Thyroid gland (tissue), 4 donors: ENCODE measurements at places on chromosomes 13 and 19. TPM values are rescaled to one million over a fixed set of nuclear protein-coding genes. Genes with fewer than 3 reads are reported as not detected.

GRCh38 chr13:85567909-85568308 is 231.3 kb downstream of the SLITRK6 start:
- H3K36me3 ChIP-seq, result no peaks in the 10 kb centered on the region
- H3K27me3 ChIP-seq, result no peaks in the 10 kb centered on the region

DNA sequence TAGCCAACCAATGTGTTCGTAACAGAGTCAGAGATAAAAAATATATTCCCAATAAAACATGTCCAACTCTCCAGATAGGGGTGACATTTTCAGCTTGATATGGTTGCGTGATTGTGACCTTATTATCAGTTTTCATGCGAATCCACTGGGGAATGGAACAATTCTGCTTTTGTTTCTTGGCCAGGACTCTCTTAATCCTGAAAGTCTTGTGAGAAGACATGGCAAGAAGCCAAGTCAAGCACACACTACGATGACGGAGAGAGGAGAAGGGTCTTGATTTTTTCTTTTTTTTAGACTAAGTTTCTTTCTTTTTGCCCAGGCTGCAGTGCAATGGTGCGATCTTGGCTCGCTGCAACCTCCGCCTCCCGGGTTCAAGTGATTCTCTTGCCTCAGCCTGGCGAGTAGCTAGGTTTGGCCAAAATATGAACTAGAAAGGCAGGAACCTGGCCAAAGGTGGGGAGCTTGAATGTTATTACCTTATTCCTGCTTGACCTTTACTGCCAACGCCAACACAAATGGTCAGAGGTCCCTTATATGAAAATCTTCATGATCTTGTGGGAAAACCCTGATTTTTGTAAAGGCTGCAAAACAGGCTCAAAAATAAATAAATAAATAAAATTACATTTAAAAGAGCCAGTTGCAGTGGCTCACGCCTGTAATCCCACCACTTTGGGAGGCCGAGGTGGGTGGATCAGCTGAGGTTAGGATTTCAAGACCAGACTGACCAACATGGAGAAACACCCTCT is 14.5 kb downstream of the ZNF816 start:
- H3K4me1 ChIP-seq, result peaks cover 8% of the 10 kb centered on the region
- no peak overlapping the region for H3K27ac ChIP-seq
- no peak for DNase-seq
- no peak overlapping the region for H3K4me3 ChIP-seq

- no peak for DNase-seq
- H3K36me3 ChIP-seq, result no peaks in the 10 kb centered on the region
- peaks cover 8% of the 10 kb centered on the region for H3K4me1 ChIP-seq
Measured at GRCh38 chr19:2302319-2303210, 5.4 kb downstream of the LINGO3 start.

DNA sequence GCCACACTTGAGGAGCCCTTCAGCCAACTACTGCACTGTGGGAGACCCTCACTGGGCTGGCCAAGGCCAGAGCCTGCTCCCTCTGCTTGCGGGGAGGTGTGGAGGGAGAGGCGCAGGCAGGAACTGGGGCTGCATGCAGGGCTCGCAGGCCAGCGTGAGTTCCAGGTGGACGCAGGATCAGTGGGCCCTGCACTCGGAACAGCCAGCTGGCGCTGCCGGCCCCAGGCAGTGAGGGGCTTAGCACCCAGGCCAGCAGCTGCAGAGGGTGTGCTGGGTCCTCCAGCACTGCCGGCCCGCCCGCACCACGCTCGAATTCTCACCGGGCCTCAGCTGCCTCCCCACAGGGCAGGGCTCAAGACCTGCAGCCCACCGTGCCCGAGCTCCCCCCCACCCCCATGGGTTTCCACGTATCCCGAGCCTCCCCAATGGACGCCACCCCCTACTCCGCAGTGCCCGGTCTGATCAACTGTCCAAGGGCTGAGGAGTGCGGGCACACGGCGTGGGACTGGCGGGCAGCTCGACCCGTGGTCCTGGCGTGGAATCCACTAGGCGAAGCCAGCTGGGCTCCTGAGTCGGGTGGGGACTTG is 1293.8 kb upstream of the PCDH9 start:
- H3K27me3 ChIP-seq, result no peaks in the 10 kb centered on the region
- no peak overlapping the region for H3K27ac ChIP-seq

DNA sequence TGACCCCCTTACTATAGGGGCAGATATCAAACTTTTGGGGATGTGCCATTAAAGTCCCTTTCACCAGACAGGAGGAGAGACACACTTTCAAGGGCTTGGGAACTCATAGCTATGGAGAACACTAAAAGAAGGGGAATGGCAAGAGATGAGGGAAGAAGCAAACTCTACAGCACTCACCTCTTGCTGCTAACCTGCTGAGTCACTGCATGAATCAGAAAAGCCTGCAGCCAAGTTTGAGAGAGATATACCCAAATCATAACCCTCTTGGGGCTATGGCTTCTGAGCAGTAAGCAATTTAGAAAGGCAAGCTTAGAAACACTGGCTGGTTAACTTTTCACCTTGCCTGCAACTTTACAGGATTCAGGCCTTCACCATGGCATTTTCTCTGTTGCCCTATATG is 1028.0 kb downstream of the UQCRFS1 start:
- DNase-seq, result no peak
- no peak overlapping the region for H3K27ac ChIP-seq

GRCh38 chr19:35347171-35347929 is at the start of gene FFAR1:
Gene FFAR1, plus strand, starts transcription at chr19:35347902. Its CDS starts 3,650 bp downstream, at chr19:35351552.
- no peaks in the 10 kb centered on the region for H3K27me3 ChIP-seq
- no peak within 1 kb of the TSS for H3K4me3 ChIP-seq
- no peak for DNase-seq

GRCh38 chr13:42022796-42023493 is 25.5 kb upstream of the DGKH start:
- no peaks in the 10 kb centered on the region for H3K4me1 ChIP-seq
- no peak overlapping the region for H3K4me3 ChIP-seq
- no peaks in the 10 kb centered on the region for H3K27me3 ChIP-seq

- DNase-seq, result no peak
- H3K36me3 ChIP-seq, result no peaks in the 10 kb centered on the region
- no peak overlapping the region for H3K27ac ChIP-seq
Measured at GRCh38 chr13:41199079-41199478, 4.7 kb upstream of the KBTBD7 start.

DNA sequence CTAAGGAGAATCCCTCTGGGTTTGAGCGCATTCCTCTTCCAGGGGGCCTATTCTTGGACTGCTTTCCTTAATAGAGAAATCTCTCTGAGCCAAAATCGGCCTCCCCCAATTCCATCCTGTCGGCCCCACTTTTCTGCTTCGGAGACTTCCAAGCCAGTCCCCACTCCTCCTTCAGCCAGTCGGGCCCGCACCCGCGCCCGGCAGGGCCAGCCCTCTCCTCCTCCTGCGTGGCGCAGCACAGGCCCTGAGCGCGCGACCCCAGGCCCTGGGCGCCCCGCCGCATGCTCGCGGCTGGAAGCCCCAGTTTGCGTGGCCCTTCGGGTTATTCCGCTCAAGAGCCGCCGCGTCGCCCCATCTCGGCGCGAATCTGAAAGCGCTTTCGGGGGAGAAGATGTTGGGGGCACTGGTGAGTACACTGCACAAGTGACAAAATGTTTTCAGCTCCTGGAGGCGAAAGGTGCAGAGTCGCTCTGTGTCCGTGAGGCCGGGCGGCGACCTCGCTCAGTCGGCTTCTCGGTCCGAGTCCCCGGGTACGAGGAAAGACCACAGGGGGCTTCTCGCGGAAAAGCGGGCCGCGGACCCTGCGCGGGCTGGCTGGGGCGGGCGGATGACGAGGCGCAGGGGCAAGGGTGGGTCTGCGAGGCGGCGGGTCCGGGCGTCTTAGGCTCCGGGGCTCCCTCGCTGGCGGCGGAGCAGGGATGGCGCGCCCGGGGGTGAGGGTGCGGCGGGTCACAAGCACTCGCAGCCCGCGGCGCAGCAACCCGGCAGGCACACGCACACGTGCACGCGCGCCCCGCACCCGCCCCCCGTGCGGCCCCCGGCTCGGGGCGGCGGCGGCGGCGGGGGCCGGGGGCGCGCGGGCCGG is at the start of gene IL17D:
Gene IL17D (plus strand): TSS at position 785 of the 865 bp plus-strand sequence. CDS start 303 bp downstream, outside the sequence.
- DNase-seq, result peak; percentile 28
- no peaks in the 10 kb centered on the region for H3K36me3 ChIP-seq
- no peak within 1 kb of the TSS for H3K27ac ChIP-seq
- peak within 1 kb of the TSS; percentile 48 for H3K4me3 ChIP-seq
- H3K4me1 ChIP-seq, result peaks cover 3% of the 10 kb centered on the region

- H3K36me3 ChIP-seq, result peaks cover under 1% of the 10 kb centered on the region
- no peaks in the 10 kb centered on the region for H3K27me3 ChIP-seq
- DNase-seq, result no peak
- H3K27ac ChIP-seq, result no peak overlapping the region
- no peak overlapping the region for H3K4me3 ChIP-seq
Measured at GRCh38 chr19:42064432-42064831, 5.6 kb downstream of the GRIK5 start.

DNA sequence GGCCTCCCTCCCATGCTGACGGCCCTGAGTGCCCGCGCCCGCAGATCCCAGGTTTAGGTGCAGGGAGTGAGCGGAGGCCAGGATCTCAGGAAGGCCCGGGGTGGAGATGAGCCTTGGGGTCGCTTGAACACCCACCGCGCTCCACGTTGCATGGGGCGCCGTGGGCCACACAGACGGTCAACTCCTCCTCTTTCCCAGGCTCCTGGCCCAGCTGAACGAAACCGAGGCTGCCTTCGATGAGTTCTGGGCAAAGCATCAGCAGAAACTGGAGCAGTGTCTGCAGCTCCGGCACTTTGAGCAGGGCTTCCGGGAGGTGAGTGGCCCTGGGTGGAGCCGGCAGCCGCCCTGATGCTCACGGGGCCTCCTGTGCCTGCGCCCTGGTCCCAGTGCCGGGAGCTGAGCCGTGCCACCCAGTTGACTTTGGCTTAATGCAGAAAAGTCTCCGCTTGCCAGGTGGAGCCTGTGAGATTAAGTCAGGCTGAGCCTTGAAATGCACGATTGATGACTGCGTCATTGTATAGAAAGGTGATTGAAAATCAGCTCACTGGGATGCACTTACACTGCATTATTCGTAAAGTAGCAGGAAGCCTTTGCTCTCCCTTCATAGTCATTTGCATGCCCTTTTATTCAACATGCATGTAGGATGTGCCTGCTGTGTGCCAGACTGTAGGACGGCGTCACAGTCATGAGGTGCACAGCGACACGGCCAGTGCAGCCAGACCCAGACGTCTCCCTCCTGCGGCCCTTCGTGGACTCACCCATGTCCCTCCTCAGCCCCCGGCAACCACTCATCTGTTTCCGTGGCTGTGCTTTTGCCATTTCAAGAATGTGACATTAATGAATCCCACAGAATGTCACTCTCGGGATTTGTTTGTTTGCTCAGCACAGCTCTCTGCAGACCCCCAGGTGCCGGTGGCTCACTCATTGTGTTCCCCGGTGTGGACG is 35.5 kb upstream of the F7 start:
- H3K4me3 ChIP-seq, result no peak overlapping the region
- H3K27ac ChIP-seq, result no peak overlapping the region

DNA sequence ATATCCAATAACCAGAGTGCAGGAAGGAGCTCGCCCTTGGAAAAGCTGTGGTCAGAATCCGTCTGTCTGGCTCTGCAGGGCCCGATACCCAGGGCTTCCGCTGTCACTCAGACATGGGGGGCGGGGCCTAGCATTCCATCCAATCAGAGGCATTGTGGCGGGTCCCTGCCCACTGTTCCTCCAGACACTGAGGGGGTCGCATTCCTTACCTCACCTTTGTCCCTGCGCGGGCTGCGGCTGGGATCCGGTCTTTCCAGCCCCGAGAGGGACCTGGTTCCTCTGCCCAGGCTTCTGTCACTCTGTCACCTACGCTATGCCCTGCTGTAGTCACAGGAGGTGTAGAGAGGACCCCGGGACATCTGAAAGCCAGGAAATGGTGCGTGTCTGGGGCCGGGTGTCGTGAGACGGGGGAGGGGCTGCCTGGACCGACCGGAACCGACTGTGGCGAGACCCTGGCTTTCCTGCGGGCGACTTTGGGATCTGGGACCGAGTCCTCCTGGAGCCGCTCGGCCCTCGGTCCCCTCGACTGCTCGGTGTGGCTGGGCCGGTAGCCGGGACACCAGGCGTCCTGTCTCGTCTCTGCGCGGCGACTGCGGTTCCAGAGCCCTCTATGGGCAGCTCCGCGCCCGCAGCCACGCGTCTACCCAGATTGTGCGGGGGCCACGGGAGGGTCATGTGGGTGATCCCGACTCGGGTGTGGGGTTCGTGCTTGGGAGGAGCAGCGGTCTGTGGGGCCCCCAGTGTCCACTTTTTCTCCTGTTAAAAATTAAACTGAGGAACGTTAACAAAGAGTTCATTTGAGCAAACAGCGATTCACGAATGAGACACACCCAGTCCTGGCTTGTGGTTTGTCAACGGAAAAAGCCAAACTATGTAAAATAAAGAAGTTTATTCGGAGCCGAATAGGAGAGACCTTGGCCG is at the start of gene ZNF69:
Gene ZNF69 (plus strand): TSS at position 172 of the 921 bp plus-strand sequence. CDS start 142 bp downstream, at position 314.
- DNase-seq, result peak; percentile 96
- H3K4me3 ChIP-seq, result peak within 1 kb of the TSS; percentile 56
- H3K27ac ChIP-seq, result peak within 1 kb of the TSS; percentile 87
- H3K4me1 ChIP-seq, result peaks cover 3% of the 10 kb centered on the region

The CYP4F2 gene
- not detected for total RNA-seq

The CD37 gene
- total RNA-seq, result 3.0 TPM

The ZNF30 gene
- 3.3 TPM for total RNA-seq

The ZNF793 gene
- total RNA-seq, result 11.3 TPM

The XRCC1 gene
- 33.0 TPM for total RNA-seq

The KLK15 gene
- total RNA-seq, result 1.8 TPM

The C19orf85 gene
- total RNA-seq, result not detected
